ENCODE measurements at places on chromosomes 11 and 22. TPM values are rescaled to one million over a fixed set of nuclear protein-coding genes. Genes with fewer than 3 reads are reported as not detected.
A peak's percentile ranks its signal among the peaks of the same experiment; 100 is the strongest.

DNA sequence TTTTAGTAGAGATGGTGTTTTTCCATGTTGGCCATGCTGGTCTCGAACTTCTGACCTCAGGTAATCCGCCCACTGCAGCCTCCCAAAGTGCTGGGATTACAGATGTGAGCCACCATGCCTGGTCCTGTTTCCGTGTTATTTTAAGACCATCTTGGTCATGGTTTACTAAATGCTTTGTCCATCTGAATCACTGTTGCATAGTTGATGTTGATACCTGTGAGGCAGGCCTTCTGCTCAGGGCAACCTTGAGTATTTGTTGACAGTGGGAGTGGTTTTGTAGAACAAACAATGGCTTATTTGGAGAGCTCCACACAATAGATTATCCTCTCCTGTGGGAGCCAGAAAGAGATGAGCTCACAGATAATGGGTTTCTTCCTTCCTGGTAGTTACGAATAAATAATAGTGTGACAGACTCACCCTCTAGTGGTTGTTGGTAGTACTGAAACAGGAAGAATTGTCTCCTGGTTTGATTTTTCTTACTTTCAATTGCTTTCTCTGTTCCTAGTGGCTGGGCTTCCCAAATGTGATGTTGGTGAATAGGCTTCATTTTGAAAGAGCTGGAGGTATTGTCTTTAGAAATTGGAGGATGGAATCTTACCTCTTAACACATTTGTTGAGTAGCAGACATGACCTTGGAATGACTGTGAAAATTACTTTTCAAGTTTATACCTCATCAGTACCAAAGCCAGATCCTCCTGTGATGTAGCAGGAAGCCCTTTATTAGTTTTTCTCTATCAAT, 39.0 kb downstream of the CTNND1 start:
- no peak overlapping the region for H3K4me3 ChIP-seq
- H3K4me1 ChIP-seq, result peaks cover 17% of the 10 kb centered on the region
- DNase-seq, result no peak
- no peaks in the 10 kb centered on the region for H3K27me3 ChIP-seq
- peak overlapping the region; percentile 83 for H3K27ac ChIP-seq

DNA sequence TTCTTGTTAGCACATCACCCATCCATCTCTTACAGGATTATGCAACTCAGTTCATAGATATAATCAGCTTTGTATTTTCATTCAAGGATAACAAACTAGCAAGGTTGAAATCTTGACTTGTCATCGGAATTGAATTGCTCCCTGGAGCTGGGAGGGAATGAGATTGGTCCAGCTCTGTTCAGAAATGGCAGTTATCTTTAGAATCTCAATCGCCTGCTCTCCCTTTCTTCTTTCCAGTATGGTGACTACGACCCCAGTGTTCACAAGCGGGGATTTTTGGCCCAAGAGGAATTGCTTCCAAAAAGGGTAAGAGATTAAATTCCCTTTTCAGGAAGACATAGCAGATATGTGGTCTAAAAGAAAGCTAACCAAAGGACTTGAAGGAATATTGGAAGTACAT, 51.0 kb downstream of the NF2 start:
- H3K36me3 ChIP-seq, result no peaks in the 10 kb centered on the region
- H3K27me3 ChIP-seq, result no peaks in the 10 kb centered on the region
- H3K4me3 ChIP-seq, result no peak overlapping the region
- no peak overlapping the region for H3K27ac ChIP-seq
- DNase-seq, result no peak

The XKR3 gene
- not detected for total RNA-seq

- H3K36me3 ChIP-seq, result no peaks in the 10 kb centered on the region
- DNase-seq, result no peak
- H3K4me3 ChIP-seq, result no peak overlapping the region
- no peaks in the 10 kb centered on the region for H3K4me1 ChIP-seq
Measured at GRCh38 chr11:24872186-24872585, 375.3 kb downstream of the LUZP2 start.

GRCh38 chr11:111469200-111469599, 43.0 kb downstream of the BTG4 start:
- no peaks in the 10 kb centered on the region for H3K4me1 ChIP-seq
- H3K27ac ChIP-seq, result no peak overlapping the region
- DNase-seq, result no peak

The SAAL1 gene
- 12.3 TPM for total RNA-seq

DNA sequence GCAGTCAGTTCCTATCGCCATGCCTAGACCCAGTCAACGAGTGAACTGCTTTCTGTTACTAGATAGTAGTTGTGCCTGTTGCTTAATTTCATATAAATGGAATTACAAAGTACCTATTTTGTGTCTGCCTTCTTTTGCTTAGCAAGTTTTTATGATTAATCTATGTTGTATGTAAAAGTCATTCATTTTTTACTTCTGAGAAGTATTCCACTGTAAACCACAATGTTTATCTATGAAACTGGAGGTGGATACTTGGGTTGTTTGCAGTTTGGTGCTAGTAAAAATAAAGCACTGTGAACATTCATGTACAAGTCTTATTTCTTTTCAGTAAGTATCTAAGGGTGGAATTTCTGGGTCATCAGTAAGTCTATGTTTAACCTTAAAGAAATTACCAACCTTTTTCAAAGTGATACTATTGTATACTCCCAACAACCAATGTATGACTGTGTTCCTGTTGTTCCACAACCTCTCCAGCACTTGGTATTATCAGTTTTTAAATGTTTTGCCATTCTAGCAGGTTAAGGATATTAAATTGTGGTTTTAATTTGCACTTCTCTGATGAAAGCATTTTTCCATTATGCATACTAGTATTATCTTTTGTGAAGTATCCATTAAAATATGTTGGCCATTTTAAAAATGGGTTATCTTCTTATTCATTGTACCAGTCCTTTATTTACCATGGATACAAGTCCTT, 68.2 kb downstream of the DNAJC24 start:
- H3K4me1 ChIP-seq, result no peaks in the 10 kb centered on the region
- H3K36me3 ChIP-seq, result no peaks in the 10 kb centered on the region
- DNase-seq, result no peak
- no peak overlapping the region for H3K4me3 ChIP-seq
- no peaks in the 10 kb centered on the region for H3K27me3 ChIP-seq
- no peak overlapping the region for H3K27ac ChIP-seq

The RNASEH2C gene
- 89.1 TPM for total RNA-seq

GRCh38 chr22:38870791-38871359, 1.1 kb downstream of the CBX6 start:
- no peaks in the 10 kb centered on the region for H3K27me3 ChIP-seq
- no peak for DNase-seq
- peak overlapping the region; percentile 96 for H3K27ac ChIP-seq
- H3K4me1 ChIP-seq, result peaks cover 10% of the 10 kb centered on the region

DNA sequence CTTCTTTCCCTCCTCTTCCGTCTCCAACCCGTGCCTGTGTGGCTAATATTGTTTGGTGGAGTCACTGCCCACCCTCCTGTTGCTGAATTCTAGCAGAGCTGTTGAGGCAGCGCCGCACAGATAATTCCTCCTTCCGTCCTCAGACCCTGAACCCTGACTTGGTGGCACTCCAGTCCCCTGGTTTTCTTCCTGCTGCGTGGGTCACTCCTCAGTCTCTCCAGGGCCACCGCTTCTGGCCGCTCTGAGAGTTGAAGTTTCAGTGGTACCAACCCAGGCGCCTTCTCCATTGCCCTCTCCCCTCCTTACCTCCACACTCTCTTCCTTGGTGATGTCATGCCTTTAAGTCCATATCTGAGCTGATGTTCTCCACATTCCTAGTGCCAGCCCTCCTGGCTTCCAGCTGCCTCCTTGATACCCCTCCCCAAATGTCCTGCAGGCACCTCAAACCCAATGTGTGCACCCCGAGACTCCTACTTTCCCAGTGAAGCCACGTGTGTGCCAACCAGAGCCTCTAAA, 54.5 kb upstream of the RASD2 start:
- H3K4me1 ChIP-seq, result no peaks in the 10 kb centered on the region
- H3K4me3 ChIP-seq, result no peak overlapping the region
- no peaks in the 10 kb centered on the region for H3K36me3 ChIP-seq
- H3K27ac ChIP-seq, result no peak overlapping the region
- no peaks in the 10 kb centered on the region for H3K27me3 ChIP-seq
- DNase-seq, result no peak

The MRGPRF gene
- total RNA-seq, result 5.9 TPM

GRCh38 chr11:75577207-75577606, 15.2 kb downstream of the SERPINH1 start:
- no peak for DNase-seq
- H3K27me3 ChIP-seq, result no peaks in the 10 kb centered on the region
- no peaks in the 10 kb centered on the region for H3K4me1 ChIP-seq

- no peak for DNase-seq
- H3K27me3 ChIP-seq, result no peaks in the 10 kb centered on the region
- H3K27ac ChIP-seq, result peak overlapping the region; percentile 19
- no peaks in the 10 kb centered on the region for H3K36me3 ChIP-seq
- H3K4me3 ChIP-seq, result peak overlapping the region; percentile 11
- no peaks in the 10 kb centered on the region for H3K4me1 ChIP-seq
Measured at GRCh38 chr22:50314455-50315288, 7.2 kb upstream of the PLXNB2 start.

DNA sequence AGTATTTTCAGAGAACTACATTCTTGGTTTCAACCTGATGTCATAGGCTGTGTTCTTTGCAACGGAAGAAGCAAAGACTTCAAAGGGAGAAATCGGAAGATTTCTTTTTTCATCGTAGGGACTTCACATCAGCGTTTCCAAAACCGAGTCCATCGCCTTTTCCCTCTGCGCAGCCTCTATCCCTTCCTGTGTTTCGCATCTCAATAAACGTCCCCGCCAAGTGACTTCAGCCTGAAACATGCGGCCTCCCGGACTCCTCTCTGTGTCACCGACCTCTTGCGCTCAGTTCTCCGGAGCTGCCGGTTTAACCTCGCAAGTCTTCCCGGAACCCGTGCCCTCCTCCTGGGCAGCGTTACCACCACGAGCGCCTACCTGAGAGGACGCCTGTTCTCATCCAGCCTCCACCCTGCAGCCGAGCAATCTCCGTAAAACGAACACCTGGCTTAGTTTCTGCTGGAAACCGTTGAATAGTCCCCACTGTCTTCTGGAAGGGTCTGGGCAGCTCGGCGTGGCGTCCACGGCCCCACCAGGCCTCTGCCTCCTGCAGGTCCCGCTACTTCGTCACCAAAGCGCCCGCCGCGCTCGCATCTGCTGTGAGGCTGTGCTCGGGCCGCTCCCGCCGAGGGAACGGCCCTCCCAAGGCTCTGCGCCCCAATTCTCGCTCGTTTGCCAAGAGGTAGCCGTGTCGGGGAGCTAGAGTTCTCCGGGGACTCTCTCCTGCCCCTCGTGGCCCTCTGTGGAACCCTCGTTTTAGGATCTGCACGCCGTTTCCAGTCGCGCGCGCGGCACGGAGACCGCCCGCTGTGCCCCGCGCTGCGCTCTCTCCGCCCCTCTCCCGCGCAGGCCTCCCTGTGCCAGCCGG, at the start of gene GLB1L3:
Gene GLB1L3, plus strand, starts transcription at position 846 of the 862 bp plus-strand sequence. CDS start 362 bp downstream, outside the sequence.
- DNase-seq, result no peak
- peak within 1 kb of the TSS; percentile 13 for H3K4me3 ChIP-seq
- peaks cover 6% of the 10 kb centered on the region for H3K4me1 ChIP-seq
- H3K27me3 ChIP-seq, result peaks cover 65% of the 10 kb centered on the region
- H3K36me3 ChIP-seq, result no peaks in the 10 kb centered on the region
- peak within 1 kb of the TSS; percentile 64 for H3K27ac ChIP-seq

DNA sequence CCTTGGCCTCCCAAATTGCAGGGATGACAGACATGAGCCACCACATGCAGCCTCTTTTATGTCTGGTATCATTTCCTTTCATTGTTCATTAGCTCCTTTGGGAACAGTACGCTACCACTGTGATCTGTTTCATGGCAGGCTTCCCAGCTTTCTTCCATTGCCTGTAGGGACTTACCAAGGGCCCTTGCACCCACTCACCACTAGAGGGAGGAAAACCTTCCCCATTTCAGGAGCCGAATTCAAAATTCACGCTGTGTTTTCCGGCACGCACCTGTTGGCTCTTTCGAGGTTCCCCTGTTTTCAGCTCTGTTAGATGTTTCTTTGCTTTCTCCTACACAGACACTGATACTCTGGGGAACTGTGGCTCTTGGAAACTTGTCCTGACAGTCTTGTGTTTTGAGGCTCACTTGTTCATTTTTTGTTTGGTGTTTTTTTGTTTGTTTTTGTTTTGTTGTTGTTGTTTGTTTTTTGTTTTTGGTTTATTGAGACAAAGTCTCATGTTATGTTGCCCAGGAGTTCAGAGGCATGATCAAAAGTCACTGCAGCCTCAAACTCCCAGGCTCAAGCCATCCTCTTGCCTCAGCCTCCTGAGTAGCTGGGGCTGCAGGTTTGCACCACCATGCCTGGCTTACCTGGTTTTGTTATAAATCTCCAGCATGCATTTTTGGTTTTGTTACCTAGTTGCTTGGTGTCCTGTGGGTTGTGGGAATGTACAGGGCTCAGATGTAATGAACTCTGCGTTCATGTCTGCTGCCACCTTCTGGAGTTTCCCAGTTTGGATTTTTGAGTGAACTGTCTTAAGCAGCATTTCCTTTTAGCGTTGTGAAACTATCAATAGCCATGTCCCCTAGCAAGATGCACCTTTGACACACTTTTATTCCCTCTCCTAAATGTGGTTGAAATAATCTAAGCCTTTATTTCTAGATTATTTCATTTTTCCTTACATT, 2.3 kb downstream of the KRTAP5-11 start:
- no peaks in the 10 kb centered on the region for H3K36me3 ChIP-seq
- no peaks in the 10 kb centered on the region for H3K4me1 ChIP-seq
- no peaks in the 10 kb centered on the region for H3K27me3 ChIP-seq
- no peak overlapping the region for H3K4me3 ChIP-seq
- H3K27ac ChIP-seq, result no peak overlapping the region

DNA sequence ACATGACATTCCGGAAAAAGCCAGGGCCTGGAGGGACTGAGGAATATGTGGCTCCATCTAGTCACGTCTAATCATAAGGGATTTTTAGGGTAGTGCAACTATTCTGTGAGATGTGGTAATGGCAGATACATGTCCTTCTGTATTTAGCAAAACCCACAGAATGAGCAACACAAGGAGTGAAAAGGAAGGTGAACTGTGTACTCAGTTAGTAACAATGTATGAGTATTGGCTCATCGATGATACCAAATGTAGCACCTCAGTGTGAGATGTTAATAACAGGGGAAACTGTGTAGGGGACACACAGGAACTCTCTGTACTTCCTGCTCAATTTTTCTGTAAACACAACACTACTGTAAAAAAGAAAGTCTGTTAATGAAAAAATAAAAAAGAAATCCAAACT, 42.0 kb upstream of the CARS1 start:
- no peaks in the 10 kb centered on the region for H3K36me3 ChIP-seq
- no peaks in the 10 kb centered on the region for H3K27me3 ChIP-seq
- no peak overlapping the region for H3K27ac ChIP-seq
- no peaks in the 10 kb centered on the region for H3K4me1 ChIP-seq
- no peak for DNase-seq
